ENCODE measurements at places on chromosomes 5 and 9.

DNA sequence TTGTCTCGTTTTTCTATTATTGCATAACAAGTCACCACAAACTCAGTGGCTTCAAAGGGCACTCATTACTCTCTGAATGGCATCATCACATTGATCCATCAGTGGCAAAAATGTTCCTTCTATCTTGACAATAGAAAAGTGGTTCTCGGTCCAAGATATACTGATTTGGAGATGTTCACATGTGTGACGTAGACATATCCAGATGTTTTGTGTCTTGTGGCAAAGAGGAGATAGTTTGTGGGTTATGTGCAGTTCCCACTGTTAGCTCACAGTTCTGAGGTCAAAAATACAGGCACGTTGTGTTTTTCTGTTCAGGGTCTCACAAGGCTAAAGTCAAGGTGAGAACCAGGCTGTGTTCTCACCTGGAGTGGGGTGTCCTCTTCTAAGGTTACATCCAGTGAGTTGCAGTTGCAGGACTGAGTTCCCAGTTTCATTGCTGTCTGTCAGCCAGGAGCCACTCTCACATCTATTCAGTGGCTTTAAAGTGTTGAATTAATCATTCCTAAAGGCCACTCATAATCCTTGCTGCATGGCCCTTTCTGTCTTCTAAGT lies 55.3 kb downstream of the GAS1 start:
- DNase-seq = no peak

DNA sequence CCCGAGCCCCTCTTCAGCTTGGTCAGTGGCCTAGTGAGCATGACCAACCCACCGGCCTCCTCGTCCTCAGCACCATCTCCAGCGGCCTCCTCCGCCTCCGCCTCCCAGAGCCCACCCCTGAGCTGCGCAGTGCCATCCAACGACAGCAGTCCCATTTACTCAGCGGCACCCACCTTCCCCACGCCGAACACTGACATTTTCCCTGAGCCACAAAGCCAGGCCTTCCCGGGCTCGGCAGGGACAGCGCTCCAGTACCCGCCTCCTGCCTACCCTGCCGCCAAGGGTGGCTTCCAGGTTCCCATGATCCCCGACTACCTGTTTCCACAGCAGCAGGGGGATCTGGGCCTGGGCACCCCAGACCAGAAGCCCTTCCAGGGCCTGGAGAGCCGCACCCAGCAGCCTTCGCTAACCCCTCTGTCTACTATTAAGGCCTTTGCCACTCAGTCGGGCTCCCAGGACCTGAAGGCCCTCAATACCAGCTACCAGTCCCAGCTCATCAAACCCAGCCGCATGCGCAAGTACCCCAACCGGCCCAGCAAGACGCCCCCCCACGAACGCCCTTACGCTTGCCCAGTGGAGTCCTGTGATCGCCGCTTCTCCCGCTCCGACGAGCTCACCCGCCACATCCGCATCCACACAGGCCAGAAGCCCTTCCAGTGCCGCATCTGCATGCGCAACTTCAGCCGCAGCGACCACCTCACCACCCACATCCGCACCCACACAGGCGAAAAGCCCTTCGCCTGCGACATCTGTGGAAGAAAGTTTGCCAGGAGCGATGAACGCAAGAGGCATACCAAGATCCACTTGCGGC lies 1.8 kb downstream of the EGR1 start:
- no peak for DNase-seq

DNA sequence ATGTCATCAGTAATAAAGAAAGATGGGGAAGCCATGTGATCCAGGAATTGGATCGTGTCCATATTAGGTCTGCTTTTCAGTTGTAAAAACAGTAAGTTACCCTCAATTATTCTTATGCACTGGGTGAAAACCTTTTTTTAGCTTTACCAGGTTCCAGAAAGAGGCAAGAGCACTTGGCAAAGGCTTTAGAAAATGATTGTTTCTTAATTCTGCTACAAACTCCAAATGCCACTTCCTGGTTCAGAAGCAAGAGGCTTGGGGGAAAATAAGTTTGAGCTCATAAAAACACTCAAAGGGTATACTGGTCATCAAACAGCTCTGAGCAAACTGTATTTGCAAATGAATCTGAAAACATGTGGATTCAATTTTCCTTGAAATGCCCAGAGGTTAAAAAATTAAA lies 615.6 kb downstream of the EBF1 start:
- no peak for DNase-seq

- no peak for DNase-seq
Observed at GRCh38 chr5:94793816-94794198, 175.3 kb downstream of the SLF1 start.

DNA sequence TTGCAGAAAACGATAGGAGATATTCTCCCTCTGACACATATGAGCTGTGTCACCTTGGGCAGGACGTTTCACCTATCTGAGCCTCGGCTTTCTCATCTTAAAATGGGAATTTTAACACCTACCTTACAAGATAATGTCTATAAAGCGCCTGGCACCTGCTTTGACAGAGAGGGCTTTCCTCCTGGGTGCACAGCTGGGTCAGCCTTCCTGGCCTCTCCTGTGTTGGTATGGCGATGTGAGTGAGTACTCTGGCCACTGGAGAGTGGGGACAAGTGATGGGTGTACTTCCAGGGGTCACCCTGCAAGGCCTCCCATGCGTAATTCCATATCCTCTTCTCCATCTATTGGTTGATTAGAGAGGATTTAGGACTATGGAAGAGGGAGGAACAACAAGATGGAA lies 113.1 kb upstream of the SMIM23 start:
- DNase-seq = no peak

DNA sequence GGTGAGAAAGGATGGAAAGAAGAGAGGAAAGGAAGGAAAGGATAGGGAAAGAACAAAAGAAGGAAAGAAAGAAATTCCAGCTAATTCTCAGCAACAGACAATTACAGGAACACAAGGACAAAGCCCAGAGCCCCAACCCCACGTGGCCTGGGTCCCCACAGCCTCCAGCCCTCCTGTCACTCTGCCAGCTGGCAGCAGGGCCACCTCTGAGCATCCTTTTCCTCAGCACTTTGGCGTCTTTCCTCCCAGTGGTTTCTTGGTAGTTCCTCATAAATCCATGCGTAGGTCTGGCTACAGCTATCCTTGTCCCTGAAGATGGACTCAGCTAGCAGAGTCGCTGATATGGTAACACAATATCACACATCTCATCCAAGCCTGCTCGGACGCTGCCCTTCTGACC lies 28.3 kb downstream of the ADAMTS2 start:
- no peak for DNase-seq

- no peak for DNase-seq
Observed at GRCh38 chr9:88995627-88996026, 4.4 kb downstream of the S1PR3 start.

Measured in cerebellar nuclear complex (tissue), 1 donor.